ENCODE measurements at places on chromosomes 11 and 22.

DNA sequence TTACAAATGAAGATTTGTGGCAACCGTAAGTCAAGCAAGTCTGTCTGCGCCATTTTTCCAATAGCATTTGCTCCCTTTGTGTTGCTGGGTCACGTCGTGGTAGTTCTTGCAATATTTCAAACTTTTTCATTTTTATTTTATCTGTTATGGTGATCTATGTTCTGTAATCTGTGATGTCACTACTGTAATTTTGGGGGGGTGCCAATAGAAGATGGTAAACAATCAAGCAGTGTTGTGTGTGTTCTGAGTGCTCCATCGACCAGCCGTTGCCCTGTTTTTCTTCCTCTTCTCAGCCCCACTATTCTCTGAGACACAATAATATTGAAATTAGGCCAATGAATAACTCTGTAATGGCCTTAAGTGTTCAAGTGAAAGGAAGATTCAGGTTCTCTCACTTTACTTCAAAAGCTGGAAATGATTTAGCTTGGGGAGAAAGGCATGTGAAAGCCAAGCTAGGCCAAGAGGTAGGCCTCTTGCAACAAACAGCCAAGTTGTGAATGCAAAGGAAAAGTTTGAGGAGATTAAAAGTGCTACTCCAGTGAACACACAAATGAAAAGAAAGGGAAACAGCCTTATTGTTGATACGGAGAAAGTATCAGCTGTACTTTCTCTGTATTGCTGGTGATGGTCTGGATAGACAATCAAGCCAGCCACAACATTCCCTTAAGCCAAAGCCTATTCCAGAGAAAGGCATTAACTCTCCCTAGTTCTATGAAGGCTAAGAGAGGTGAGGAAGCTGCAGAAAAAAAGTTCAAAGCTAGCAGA lies 7.5 kb downstream of the ZC3H12C start:
- DNase-seq = no peak

DNA sequence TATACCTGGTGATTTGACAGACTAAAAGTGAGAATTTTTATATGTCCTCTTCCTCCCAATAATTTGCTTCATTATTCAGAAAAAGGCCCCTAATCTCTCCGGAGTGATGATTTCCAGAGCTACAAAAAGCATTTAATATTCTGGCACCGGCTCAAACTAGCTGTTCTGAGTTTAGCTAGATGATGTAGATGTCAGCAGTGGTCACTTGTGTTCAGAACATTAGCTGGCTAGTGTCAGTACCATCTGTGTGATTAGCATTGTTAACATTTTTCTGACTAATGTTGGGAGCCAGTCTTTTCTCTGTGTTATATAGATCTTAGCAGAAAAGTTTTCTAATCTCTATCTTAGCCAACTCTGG lies 68.7 kb upstream of the RRM1 start:
- no peak for DNase-seq

- no peak for DNase-seq
Observed at GRCh38 chr11:61694946-61695706, 14.9 kb downstream of the DAGLA start.

GRCh38 chr11:83681031-83681781 lies 395.0 kb upstream of the CCDC90B start:
- DNase-seq = peak; percentile 70

DNA sequence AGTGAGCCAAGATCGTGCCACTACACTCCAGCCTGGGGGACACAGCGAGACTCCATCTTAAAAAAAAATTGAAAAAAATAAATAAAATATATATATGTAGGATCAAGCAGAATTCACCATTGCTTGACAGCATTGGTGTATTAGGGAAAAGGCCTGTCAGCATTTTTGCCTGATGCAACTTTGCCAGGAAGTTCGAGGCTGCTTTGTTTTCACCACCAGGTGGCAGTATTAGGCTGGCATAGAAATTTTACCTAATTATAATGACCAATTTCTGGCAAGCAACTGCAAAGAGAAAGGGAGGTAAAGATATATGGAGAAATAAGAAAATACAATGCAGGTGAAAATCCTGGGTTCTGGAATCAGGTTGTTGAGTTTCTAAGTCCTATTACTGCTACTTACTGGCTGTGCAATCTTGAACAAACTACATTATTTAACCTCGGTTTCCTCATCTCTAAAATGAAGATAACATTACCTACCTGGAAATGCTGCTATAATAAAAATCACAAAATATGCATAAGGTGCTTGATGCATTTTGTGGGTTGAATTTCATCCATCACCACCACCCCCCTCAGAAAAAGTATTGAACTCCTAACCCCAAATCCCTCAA lies 24.7 kb downstream of the LAYN start:
- peak; percentile 65 for DNase-seq

DNA sequence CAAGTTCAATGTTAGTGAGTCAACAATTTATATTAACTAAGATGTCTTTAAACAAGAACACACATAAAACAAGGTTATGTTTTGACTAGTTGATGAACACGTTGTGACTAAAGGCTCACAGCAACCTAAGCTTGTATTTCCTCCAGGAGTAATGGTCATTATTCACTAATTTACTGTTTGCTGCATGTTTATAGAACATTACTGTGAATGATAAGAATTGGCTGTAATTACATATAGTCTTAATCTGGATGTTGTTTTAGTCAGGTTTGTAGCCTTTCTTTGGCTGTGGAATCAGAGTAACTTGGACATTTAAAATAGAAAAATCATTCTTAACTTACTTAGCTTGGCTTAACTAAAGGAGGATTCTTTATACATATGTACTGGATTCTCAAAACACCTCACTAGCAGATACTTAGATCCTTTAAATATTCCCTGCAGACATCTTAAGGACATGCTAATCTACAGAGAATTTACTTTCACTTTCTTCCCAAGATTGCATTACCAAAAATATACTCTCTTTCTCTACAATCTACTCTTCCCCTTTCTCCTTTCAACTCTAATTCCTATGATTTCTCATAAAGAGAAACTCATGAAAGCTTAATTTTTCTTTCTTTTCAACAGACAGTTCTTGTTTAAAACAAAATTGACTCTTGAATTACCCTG lies 319.7 kb upstream of the CTSC start:
- DNase-seq = no peak

DNA sequence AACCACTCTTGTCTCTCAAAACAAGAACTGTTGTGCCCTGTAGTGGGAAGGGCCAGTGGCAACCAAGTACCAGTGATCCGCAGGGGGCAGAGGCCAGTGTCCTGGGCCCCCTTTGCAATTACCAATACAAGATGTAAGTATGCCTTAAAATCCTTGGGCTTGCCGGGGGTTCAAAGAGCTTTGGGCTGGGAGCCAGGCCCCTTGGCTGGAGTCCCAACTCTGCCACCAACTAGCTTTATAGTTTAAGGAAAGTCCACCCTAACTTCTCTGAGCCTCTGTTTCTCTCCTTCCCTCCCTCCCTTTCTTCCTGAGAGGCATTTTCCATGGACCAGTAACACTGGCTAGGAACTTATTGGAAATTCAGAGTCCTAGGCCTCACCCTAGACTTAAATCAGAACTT lies 15.5 kb downstream of the CLMP start:
- no peak for DNase-seq

DNA sequence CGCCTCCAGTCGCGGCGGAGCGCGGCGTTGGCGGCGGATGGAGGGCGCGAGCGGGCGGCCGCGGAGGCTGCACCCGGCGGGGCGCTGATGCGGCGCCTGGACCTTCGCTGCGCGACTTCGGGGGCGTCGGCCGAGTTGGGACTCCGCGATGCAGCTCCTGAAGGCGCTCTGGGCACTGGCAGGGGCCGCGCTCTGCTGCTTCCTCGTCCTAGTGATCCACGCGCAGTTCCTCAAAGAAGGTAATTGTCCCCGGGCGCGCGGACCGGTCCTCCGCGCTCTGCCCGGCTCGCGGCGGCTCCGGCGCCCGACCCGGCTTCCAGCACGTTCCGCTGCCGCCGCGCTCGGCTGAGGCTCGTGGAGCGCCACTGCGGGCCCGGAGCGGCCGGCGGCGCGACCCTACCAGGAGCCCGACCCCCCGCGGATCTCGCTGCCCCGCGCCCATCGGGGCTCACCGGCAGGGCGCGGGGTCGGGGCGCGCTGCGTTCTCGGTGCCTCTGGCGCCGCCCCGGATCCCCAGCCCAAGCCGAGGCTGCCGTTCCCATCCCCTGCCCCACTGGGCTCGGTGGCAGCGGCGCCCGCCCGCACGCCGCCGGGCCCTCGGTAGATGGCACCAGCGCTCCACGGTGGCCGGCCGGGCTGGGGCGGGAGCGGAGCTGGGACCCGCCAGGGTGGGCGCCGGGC lies 1251.2 kb downstream of the BRD1 start:
- DNase-seq = peak; percentile 85

DNA sequence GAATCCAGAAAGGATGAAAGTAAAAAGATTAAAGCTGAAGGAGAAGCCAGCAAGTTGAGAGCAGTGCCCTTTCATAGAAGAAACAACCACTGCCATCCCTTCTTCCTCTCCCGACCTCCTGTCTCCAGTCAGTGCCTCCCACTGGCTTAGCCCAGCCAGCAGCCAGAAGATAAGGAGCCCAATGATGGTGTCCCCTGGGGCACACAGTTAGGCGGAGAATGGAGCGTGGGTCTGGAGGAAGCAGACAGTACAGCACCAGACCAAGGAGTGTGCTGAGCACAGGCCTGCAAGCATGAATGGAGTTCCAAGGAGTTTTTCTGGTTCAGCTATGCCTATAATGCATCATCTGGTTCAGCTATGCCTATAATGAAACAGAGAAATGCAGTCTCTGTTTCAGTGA lies 54.3 kb upstream of the TNRC6B start:
- no peak for DNase-seq

- no peak for DNase-seq
Observed at GRCh38 chr11:3015796-3016195, 23.7 kb upstream of the NAP1L4 start.

GRCh38 chr11:15825976-15826650 lies 530.2 kb downstream of the SOX6 start:
- peak; percentile 46 for DNase-seq

DNA sequence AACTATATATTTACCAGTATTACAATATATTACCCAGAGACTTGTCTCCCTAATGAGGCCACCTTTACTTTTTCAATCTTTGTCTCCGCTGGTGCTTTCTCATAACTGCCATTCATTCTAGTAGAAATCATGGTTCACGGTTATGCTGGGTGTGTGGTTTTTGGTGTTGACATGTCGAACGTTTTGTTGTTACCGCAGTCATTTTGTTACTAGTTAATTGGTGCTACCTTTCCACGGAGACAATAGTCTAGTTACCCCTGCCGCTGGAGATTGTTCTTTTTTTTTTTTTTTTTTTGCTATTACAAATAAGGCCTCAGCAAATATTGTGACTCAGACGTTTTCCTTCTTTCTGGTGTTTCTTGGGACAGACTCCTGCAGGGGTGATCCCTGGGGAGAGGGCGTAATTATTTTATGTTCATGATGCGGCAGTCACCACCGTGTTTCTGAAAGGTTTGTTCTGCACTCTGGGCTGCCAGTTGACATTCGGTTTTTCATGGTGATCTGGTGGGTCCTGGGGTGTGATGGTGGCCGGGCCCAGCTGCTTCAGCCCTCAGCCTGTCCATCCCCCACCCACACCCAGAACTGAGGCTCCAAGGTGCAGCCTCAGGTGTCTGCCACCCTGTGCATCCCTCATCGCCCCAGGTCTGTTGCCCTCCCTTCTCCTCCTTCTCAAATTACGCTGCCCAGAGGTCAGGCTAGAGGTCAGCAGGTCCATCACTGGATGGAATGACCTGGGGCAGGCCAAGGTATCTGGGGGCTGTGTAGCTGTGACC lies 28.6 kb downstream of the LRP5 start:
- no peak for DNase-seq

- DNase-seq = no peak
Observed at GRCh38 chr11:725624-726202, 19.7 kb downstream of the EPS8L2 start.

DNA sequence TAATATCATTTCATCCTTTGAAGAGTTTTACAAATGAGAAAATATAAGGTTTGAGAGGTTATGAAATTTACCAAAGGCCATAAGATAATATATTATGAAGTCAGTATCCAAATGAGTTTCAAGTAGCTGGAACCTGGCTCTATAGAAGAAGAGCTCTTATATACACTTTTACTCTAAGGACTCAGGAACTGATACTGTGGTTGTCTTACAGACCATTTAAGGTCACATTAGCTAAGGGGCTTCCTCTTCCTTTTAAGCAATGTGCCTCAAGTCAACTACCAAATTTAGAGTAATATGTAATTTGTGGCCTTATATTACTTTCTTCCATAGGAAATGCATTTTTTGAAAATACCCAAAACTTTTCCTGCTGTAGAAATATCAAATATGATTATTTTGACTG lies 369.3 kb downstream of the DLG2 start:
- DNase-seq = no peak

GRCh38 chr11:132082566-132082965 lies 712.2 kb downstream of the NTM start:
- no peak for DNase-seq

- DNase-seq = no peak
Observed at GRCh38 chr22:27627901-27628300, 173.7 kb downstream of the MN1 start.

- no peak for DNase-seq
Observed at GRCh38 chr22:26617271-26618199, at the start of gene CRYBB1. Gene CRYBB1 (minus strand): TSS chr22:26618027. CDS start chr22:26616319, 1,708 bp downstream.

- no peak for DNase-seq
Observed at GRCh38 chr11:93783765-93784144, 327 bp upstream of the MED17 start.

DNA sequence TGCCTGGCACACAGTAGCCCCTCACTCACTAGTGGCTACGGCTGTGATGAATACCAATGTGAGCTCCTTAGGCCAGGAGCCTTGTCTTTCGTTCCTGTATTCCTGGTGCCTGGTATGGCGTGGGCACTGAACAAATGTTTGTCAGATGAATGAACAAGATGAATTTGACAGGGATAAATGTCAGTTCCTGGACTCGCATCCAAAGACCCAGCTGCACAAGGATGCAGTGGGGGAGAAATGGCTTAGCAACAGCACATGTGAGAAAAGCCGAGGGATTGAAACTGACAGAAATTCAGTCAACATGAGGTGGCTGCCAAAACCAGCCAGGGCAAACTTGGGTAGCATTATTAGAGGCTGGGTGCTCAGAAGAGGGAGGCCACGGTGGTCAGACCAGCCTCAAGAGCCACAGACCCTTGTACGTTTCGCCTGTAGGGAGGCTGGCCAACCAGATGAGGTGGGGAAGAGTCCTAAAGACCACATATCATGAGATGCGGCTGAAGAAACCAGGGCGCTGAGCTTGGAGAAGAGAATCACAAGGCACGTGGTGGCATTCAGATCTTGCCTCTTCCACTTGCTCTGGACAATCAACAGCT lies 7.7 kb upstream of the SLC22A8 start:
- peak; percentile 49 for DNase-seq

DNA sequence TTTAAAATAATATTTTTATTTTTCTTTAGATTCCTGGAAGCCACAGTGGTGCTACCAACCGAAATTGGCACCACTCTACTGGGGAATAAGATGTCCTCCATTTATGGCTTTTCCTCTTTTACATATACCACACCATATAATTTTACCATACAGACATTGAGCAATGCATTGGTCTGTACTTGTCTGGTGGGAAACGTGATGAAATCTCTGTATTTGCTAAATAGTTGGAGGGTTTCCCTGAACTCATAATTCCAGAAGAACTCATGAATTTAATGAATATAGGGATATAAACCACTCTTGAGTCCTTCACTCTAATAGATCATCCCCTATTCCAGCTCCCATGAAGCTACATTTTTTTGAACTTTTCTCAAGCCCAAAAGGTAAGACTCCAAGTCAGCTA lies 28.0 kb upstream of the MMP13 start:
- DNase-seq = no peak

GRCh38 chr11:45652781-45653180 lies 12.6 kb downstream of the CHST1 start:
- no peak for DNase-seq

All from retina (tissue), 1 donor.